Foreskin fibroblast (primary cell): ENCODE measurements at places on chromosomes 6 and 20.
A peak's percentile ranks its signal among the peaks of the same experiment; 100 is the strongest.

- DNase-seq: no peak
These were observed 87.9 kb upstream of the RBM24 start for GRCh38 chr6:17193106-17193775.

DNA sequence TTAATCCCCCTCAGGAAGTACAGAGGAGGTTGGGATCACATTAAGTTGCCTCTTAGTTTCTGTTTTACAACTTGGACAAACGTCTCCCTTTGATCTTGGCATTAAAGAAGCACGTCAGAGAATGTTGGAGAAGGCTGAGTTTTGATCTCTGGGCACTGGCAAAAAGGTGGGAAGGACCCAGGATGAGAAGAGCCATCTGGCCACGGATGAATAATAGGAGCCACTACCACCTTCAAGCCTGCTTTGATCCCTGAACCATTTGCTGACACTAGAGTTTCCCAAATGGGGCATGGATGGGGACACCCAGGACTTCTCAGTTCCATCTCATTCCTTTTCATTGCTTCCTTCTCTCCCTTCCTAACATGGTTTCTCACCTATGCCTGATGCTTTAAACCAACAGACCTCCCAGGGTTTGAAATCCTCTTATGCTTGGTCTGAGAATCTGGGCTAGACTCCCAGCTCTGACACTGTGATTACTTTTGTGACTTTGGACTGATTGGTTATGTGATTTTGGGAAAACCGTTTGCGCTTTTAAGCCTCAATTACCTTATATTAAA lies 5.8 kb downstream of the TM9SF4 start:
- no peak for DNase-seq

GRCh38 chr6:26233649-26234420 lies 131.2 kb upstream of the BTN3A2 start:
- peak; percentile 80 for DNase-seq

GRCh38 chr20:58938541-58938940 lies 42.5 kb upstream of the NELFCD start:
- DNase-seq: no peak
